AML-193 (cell line): ENCODE measurements at places on chromosomes 13 and 19.

DNA sequence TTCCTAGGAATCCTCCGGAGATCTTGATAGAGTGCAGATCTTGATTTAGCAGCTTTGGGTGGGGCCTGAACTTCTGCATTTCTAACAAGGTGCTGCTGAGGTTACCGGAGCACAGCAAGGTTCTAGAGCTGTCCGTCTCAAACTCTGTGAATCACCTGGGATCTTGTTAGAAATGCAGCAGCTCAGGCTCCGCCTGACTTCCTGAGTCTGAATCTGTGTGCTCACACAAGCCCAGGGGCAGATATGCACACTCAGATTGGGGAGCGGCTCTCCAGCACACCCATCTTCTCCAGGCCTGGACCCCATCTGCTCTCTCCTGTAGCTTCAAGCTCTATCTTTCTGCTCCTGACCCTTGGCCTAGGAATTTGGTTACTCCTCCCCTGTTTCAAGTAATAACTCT lies 3.5 kb upstream of the TEX26 start:
- no peak for DNase-seq

DNA sequence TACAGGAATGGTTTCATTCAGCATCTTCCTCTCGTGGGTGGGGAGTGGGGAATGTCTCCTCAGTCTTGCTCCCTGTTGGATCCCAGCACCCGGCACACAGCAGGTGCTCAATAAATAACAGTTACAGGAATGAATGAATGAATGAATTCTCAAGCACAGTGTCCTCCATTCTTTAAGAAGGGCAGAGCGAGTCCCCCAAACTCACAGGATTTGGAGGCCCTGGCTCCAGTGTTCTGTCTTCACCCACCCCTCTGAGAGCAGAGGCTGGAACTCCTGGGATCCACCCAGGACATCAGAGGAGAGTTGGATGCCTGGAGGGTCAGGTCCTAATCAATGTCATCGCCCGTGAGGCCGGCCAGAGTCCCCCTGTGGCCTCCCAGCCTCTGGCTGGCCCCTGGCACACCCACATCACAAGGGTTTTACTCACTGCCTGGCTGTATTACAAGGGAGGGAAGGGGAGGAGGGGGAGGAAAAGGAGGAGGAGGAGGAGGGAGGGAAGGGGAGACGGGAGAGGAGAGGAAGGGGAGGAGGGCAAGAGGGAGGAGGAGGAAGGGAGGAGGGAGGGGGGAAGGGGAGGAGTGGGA lies 8.7 kb upstream of the CREB3L3 start:
- DNase-seq: no peak

- no peak for DNase-seq
Observed at GRCh38 chr19:18183529-18183928, 9.5 kb upstream of the MPV17L2 start.

GRCh38 chr19:41700381-41701195 lies 7.8 kb upstream of the CEACAM5 start:
- no peak for DNase-seq

DNA sequence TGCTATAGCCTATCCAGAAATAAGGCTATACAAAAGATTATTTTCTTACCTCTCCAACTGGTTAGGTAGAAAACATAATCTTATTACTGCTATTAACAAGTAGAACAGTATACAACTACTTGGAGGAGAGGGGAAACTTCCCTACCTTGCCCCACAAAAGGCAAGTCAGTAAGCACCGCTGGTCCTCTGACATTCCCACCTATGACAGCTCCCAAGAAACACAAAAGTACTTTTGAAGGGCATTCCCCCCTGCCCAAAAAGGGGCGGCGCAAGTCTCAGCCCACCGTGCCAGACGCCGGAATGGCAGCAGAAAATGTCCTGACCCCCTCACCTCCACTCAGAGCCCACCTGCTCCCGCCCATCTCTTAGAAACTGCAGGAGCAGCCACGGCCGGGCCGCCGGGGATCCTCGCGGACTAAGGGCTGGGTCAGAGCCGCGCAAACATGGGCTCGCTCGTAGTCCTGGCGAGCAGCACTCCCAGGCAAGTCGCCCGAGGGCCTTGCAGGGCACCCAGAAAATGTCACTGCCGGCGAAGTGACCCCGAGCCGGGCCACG lies 437 bp downstream of the SUCLA2 start:
- DNase-seq: no peak

DNA sequence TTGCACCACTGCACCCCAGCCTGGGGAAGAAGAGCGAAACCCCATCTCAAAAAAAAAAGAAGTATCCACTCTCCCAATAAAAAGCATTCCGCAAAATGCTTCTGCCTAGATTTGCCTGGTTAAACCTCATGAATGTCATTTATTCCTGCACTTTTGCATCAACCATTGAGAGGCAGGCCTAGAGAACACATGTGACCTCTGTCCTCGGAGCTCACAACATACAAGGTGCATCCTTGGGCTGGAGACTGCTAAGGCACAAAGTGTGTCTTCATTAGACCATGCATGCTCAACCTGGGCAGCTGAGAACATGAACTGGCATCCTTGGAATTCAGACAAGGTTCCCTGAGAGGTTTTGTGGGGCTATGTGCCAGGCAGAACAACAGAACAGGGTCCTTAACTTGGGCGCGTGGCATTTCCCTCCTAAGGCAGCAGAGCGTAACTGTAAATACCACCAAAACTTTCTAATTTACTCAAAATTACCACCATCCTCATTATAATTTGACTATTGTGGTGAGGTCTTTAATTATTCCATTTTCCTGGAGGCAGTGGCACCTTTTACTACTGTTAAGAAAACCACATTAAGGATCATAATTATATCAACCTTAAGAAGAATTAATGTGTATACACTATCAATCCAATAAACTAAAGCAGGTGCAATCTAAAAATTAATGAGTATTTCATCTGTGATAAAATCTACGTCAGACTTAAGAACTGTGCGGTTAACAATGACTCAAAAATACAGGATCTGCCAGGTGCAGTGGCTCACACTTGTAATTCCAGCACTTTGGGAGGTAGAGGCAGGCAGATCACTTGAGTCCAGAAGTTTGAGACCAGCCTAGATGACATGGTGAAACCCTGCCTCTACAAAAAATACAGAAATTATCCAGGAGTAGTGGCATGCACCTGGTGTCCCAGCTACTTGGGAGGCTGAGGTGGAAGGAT lies 13.8 kb downstream of the RCBTB1 start:
- DNase-seq: no peak

GRCh38 chr19:10651851-10652250 lies 2.3 kb upstream of the ILF3 start:
- DNase-seq: no peak

DNA sequence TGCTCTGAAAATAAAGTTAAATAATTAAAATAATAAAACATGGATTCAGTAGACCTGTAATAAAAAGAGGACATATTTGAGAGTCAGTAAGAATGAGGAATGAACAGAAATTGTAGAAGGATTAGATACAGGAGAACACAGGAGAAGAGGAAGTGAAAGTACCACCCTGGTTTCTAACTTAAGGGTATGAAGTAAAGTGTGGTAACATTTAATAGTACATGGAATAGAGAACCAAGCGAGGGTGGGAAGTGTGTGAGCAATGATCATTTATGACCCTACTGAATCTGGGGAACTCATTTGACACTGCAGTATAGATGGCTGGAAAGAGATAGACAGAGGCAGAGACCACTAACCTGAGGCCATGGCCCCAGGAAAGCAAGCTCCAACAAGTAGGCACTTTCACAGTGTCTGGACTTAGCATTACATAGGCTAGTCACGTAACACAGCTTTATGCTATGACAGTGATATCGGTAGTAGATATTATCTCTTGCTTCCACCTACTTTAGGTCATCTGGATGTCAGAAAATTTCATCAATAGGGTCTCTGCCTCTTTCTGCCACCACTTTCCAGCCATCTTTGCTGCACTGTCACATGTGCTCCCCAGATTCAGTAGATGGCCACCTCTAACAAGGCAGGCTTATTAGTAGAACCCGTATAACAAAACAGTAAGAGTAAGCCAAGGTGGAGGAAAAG lies 633.9 kb upstream of the MIR17HG start:
- no peak for DNase-seq

DNA sequence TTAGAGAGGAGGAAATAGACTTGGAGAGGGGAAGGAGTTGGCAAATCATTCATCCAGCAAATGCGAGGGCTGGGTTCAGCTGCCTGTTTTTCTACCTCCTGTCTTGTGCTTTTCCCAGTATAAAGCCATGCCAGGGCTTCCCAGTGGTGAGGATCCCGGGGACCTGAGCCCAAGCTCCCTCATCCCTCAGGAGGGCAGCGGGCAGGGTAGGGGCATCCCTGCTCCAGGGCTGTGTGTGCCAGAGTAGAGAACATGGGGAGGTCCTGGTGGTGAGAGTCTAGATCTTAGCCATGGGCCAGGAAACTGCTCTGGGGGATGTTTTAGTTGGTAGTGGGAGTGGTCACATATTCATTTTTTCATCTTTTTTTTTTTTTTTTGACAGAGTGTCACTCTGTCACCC lies 43.6 kb downstream of the GPR12 start:
- DNase-seq: no peak

- no peak for DNase-seq
Observed at GRCh38 chr13:98997011-98997730, 19.3 kb upstream of the DOCK9 start.

DNA sequence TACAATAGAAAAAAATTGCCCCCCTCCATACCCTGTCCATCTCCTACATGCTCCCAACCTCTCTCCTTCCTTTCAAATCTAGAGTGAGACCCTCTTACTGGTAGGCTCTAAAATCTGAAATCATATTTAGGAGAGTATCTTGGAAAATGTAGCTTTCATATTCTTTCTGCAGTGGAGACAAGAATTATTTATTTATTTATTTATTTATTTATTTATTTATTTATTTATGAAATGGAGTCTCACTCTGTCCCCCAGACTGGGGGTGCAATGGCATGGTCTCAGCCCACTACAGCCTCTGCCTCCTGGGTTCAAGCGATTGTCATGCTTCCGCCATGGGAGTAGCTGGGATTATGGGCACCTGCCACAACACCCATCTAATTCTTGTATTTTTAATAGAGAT lies 174.1 kb upstream of the MYO16 start:
- no peak for DNase-seq

GRCh38 chr19:46478356-46478986 lies 7.1 kb upstream of the PNMA8A start:
- no peak for DNase-seq

DNA sequence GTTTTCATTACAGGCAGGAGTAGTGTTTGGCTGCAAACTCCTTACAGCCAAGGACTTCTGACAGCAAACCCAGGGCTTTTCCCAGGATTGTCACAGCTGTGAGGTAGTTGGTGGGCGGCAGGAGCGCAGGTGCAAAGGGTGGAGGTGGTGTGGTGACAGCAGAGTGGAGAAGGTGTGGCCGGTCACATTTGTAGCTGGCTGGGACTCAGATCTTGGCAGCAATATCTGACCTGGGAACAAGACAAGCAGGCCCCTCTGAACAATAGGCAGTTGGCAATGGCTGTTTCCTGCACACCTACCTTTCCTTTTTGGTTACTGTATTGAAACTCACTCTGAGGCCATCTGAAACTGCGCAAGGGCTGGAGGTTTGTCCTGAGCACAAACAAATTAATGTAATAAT lies 327.3 kb downstream of the COG6 start:
- no peak for DNase-seq

DNA sequence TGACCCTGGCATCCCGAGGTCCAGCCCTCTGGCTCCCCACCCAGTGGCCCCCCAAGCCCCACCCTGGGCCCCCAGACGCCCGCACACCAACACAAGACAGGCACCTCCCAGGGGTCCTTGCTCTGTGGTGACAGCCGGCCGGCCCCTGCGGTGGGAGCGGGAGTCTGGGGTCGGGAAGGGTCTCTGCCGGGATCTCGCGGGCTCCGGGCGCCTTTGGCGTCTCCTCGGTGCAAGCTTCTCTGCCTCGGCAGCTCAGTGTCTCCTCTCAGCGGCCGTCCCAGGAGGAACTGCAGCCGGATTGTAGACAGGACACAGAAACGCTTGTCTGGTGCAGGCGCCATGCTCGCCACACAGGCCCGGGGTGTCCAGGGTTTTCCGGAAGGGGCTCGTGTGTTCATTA lies 43.7 kb downstream of the TMEM255B start:
- DNase-seq: no peak

- DNase-seq: no peak
Observed at GRCh38 chr13:40465015-40465390, 201.4 kb downstream of the FOXO1 start.

DNA sequence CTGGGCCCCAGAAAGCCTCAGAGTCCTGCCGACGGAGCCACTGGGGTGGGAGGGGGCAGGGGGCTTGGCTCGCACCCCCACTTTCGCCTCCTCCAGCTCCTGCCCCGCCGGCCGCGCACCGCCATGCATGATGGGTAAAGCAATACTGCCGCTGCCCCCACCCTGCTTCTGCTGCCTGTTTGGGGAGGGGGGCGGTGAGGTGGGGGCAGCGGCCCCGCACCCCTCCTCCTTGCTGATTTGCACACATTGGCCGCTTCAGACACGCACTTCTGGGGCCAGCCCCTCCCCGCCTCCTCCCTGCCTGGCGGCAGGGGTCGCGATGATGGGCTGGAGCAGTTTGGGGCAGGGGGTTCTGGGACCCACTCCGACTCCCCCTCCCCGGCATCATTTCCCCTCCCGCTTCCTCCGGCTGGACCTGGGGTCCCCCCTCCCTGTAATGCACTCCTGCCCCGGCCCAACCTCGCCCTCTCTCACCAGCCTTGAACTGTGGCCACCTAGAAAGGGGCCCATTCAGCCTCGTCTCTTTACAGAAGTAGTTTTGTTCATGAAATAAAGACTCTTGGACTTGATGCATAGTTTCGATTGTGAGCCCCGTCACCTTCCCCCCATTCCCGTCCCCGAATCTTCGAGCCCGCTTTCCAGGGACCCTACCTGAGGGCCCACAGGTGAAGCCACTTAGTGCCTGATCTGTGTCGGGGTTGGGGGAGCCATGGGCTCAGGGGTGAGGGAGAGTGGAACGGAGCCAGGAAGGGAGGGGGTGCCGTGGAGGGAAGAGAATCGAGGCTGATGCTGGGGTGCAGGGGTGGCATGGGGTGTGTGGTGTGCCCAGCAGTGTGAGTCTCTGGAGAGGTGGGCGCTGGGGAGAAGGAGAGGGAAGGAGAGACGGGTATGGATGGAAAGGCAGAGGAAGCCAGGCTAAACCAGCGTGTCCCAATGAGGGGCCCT lies 1.4 kb upstream of the HPN start:
- DNase-seq: no peak

DNA sequence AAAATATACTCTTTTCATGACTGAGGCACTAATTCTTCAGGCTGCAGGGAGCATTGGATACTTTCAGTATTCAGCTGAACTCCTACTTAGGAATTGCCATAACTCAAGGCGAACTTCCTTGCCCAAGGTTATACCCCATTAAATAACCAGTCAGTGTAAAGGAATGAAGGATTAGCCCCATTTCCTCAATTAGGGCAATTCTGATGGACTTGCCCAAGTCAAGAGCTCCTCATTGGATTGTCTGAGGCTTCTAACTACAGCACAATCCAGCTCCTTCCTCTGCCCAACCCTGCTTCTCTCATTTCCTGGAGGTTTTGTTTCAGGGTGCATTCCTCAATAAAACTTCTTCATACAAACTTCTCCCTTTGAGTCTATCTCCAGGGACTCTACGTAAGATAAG lies 329.2 kb downstream of the LIG4 start:
- DNase-seq: no peak

- DNase-seq: peak; percentile 11
Observed at GRCh38 chr19:6423499-6424194, 964 bp downstream of the KHSRP start.

GRCh38 chr13:112525356-112525945 lies 62.5 kb downstream of the TUBGCP3 start:
- no peak for DNase-seq
